ENCODE measurements at places on chromosomes 12 and 14.

DNA sequence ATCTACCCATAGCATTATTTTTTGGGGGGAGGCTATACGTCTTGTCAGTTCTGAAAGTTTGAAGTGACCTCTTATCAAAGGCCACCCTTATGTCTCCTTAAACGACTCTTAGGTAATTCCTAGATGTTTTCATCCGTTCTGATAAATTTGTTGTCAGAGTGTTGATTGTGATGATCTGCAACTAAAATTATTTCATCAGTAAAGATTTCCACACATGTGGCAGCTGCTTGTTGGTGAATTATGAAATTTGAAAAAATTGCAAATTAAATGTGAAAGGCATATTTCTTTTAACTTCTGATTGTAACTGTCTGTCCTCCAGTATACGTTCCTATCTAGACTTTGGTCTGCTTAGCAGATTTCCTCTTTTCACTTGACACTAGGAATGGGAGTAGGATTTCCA lies 1.4 kb downstream of the ADIPOR2 start:
- DNase-seq = no peak

GRCh38 chr12:62520361-62520760 lies 53.7 kb downstream of the MON2 start:
- DNase-seq = no peak

DNA sequence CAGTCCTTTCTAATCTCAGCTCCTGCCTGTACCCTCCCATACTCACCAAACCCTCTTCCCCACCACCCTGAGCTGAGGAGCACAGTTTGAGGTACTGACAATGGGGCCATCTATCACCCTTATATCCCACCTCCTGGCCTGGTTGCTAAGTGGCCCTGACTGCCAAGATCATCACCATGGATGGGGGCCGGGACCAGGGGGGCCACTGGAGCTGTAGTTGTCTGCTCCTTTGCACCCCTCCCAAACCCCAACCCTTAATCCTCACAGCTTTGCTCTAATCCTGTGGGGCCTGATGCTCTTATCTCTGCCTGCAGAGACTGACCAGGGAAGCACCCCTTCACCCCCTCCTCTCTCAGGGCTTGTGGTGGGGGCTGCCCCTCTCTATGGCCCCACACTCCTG lies 395 bp upstream of the GNB3 start:
- no peak for DNase-seq

DNA sequence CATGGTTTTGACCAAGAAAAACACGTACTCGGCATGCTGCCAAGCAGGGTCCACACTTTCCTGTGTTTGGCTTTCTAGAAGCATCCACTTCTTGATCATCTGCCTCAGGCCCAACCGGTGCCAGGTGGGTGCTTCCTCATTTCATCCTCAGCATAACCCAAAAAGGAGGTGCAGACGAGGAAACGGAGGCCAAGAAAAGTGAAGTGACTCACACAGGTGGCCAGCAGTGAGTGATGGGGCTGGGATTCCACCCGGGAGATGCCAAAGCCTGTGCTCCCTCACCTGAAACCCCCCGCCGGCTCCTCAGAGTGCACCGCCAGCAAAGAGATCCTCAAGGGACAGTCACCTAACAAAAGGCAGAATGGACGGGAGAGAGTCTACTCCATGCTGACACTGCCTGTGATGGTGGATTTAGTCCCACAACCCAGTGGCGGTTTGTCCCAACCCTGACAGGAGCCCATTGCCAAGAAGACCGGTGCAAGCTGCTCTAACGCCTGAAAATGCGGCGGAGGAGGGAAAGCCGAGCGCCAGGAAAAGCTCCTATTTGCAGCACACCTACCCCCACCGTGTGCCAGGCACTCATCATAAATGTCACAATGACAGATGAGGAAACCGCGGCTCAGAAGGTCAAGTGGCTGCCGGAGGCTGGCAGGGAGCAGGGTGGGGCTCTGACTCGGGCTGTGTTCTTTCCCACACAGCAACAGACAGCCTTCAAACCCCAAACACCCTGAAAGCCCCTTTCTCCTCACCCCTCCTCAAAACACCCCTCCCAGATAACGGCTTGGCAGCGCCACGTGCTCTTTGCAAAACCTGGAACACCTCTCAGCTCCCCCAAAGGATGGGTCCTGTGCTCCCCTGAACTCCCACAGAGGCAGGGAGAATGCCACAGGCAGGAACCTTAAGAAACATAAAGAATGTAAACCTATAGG lies 18.8 kb downstream of the BCL11B start:
- no peak for DNase-seq

DNA sequence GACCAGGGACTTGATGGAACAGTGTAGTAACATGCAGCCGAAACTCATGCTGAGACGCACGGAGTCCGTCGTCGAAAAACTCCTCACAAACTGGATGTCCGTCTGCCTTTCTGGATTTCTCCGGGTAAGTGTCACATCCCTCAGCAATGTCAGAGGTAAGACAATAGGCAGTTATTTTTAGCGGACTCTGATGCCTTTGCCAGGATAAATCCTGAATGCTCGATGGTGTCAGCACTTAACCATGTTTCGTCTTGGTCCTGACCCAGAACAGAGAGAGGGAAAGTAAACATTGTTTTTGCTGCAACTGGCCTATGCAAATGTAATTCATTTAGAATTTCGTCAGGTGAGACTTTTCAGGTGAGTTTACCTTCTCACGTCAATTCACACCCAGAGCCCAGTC lies 112.3 kb downstream of the PLXNC1 start:
- DNase-seq = no peak

DNA sequence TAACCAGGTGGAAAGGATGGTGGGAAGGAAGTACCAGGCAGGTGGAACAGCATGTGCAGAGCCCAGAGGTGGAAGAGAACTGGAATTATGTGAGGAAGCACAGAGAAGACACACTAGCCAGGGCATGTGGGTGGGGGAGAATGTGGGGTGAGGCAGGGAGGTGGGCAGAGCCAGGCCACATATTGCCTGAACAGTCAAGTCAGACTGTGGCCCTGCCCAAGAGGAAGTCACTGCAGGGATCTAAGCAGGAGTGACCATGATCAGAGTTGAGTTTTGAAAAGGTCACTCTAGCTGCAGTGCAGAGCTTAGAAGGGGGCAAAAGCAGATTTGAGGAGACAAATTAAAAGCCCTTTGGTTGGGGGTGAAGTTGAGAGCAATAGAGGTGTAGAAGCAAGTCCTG lies 114.0 kb upstream of the SLC38A2 start:
- no peak for DNase-seq

DNA sequence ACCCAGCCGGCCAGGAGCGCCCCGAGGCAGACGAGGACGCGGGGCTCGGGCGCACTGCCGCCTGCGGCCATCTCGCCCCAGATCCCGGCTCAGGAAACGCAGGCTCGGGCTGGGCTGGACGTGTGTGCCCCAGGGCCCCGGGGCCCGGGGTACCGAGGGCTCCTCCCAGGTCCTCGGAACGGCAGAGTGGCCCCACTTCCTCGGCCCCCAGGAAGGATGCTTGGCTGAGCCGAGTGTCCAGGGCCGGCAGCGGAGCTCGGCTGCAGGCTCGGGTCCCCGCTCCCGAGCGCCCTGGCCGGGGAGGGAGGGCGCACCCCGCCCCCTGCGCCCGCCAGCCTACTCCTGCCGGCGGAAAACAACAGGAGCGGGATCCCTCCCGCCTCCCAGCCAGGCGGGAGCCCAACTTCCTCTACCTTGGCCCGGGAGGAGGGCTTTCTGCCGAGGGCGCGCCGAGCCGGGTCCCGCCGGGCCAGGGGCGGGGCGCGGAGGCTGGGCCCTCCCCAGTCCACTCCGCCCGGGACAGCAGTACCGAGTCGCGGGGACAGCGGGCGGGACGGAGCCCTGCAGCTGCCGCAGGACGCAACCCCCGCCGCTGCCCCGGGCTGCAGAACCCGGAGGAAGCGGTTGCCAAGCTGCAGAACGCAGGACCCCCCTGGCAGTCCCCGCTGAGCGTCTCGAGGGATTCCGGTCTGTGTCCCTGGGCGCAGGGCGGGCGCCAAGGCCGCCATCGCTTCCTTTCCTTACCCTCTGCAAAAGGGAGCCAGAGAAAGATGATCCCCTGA lies at the start of gene VSIG10:
Gene VSIG10, minus strand, starts transcription at position 411 of the 782 bp plus-strand sequence. Its CDS starts 340 bp downstream, at position 71.
- no peak for DNase-seq

GRCh38 chr14:61489932-61490331 lies 168.6 kb downstream of the PRKCH start:
- no peak for DNase-seq

DNA sequence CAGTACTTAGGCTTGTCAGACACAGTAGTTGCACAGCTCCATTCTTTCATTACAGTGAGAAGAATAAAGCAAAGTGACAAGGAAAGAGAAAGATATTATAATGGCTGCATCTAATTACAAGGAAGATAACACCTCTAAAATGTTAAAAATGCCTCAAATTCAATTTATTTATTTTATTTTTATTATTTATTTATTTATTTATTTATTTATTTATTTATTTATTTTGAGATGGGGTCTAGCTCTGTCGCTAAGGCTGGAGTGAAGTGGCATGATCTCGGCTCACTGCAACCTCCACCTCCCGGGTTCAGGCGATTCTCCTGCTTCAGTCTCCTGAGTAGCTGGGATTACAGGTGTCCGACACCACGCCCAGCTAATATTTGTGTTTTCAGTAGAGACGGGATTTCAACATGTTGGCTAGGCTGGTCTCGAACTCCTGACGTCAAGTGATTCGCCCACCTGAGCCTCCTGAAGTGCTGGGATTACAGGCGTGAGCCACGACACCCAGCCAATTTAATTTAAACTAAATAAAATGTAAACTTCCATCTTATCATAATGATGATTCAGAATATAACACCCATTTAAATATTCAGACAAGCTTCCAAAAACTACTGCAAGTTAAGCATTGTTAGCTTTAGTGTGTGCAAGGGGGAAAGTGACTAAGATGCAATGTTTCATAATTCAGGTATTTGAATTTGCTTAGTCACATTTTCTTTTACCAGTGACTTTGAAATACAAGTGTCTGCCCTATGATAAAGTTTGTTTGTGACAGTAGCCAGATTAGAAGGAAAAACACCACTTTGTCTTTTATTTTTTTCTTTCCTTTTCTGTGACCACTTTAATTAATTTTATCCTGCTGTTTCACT lies 2.4 kb upstream of the CFAP54 start:
- DNase-seq = no peak
